ENCODE measurements at places on chromosomes 7 and 10.

DNA sequence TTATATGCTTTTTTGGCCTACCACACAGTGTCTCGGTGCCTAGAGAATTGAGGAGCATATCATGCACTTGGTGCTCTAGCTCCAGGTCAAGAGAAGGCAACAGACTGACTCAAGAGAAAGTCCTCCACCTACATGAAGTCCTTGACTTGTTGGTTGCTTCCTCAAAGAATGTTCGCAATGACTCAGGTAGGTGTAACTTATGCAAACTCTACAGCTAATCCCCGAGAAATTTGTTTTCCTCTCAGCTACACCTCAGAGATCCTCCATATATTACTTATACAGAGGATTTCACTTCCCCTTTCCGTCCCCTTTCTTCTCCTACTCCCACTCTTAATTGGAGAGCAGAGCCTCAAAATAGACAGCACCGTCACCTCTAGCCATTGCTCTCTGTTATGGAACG, 1013.1 kb downstream of the KCNMA1 start:
- DNase-seq = no peak

DNA sequence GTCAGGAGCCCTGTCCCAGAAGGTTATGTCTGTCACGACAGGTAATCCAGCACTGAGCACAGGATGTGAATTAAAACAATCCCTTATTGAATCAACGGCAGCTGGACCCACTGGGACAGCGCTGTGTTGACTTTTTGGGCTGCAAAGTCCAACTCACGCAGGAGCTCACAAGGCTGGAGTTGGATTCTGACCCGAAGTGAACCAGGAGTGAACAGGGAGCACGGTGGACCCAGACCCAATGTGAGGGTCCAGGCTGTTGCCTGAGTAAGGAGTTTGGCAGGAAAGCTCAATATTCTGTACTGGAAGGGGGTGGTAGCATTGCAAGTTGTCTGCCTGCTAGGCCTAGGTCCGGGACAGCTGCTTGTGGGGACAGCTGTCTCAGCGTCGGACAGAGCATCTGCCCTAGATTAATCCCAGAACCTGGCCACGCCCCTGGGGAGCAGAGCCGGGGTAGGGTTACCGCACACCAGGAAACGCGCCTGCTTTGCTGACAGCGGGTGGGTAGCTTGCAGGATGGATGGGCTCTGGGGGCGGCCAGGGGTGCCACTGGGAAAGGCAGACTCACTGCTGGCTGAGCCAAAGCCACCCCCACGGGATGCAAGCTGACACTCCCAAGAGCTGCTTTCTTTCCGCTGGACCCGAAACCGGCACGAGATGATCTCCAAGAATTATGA, 24.0 kb downstream of the COL26A1 start:
- no peak for DNase-seq

- DNase-seq = no peak
Observed at GRCh38 chr10:72173619-72174296, 42.1 kb upstream of the ANAPC16 start.

GRCh38 chr7:73452999-73453635, 19.5 kb downstream of the FZD9 start:
- DNase-seq = no peak

GRCh38 chr10:117047947-117048346, 43.0 kb upstream of the SHTN1 start:
- no peak for DNase-seq

GRCh38 chr10:69181433-69181832, 1.4 kb downstream of the SUPV3L1 start:
- no peak for DNase-seq

GRCh38 chr7:100888988-100889750, at the start of gene UFSP1:
Gene UFSP1 (minus strand): TSS chr7:100889715. CDS start chr7:100889271, 444 bp downstream.
- no peak for DNase-seq

GRCh38 chr10:91700788-91701444, 68.0 kb upstream of the PPP1R3C start:
- DNase-seq = no peak

GRCh38 chr10:103921750-103922195, 3.8 kb upstream of the STN1 start:
- DNase-seq = no peak

GRCh38 chr10:77552252-77552651, 85.4 kb downstream of the KCNMA1 start:
- DNase-seq = no peak

- no peak for DNase-seq
Observed at GRCh38 chr10:81724431-81724830, 150.6 kb upstream of the NRG3 start.

DNA sequence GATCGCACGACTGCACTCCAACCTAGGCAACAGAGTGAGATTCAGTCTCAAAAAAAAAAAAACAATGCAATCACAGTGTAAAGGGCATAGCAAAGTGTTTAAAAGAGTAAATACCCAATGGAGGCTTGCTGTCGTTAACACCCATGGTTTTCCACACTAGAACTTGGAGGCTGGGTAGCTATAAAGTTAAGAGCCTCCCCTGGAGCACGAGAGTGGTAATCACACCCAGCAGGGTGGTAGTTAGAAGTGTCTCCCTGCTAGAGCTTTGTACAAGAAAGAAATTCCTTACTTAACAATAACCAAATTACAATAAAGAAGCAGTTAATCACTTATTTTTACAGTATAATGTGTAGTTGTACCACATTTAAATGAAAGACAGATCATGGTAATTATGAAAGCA, 1078.9 kb downstream of the NRG3 start:
- no peak for DNase-seq

GRCh38 chr7:30366606-30367005, 82.2 kb downstream of the ZNRF2 start:
- DNase-seq = no peak

DNA sequence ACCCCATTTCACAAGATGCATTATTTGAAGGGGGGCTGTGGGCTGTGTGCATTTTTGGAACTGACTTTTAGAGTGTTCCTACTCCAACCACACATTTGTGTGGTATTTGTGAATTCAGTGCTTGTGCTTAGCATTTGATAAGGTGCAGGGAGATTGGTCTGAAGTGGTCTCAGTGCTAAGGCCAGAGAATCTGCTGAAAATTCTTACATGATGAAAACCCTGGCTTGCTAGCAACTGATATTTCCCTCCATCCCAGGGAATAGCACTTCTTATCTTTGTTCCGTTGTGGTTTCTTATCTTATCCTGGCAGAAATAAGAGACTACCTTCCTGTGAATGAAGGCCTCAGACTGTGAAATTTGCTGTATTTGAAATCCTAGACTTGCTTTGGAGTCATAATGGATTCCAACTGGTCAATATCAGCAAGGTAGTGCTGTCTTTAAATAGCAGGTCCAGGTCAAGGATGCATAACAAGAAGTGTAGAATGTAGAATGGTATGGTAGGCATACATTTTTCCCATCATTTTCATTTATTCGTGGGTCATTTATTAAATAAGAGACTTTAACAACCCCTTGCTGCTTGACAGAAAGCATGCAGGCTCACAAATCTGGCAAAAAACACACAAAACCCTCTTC, 986.9 kb downstream of the REEP3 start:
- no peak for DNase-seq

GRCh38 chr10:7634142-7634894, 32.4 kb downstream of the ITIH5 start:
- DNase-seq = no peak

DNA sequence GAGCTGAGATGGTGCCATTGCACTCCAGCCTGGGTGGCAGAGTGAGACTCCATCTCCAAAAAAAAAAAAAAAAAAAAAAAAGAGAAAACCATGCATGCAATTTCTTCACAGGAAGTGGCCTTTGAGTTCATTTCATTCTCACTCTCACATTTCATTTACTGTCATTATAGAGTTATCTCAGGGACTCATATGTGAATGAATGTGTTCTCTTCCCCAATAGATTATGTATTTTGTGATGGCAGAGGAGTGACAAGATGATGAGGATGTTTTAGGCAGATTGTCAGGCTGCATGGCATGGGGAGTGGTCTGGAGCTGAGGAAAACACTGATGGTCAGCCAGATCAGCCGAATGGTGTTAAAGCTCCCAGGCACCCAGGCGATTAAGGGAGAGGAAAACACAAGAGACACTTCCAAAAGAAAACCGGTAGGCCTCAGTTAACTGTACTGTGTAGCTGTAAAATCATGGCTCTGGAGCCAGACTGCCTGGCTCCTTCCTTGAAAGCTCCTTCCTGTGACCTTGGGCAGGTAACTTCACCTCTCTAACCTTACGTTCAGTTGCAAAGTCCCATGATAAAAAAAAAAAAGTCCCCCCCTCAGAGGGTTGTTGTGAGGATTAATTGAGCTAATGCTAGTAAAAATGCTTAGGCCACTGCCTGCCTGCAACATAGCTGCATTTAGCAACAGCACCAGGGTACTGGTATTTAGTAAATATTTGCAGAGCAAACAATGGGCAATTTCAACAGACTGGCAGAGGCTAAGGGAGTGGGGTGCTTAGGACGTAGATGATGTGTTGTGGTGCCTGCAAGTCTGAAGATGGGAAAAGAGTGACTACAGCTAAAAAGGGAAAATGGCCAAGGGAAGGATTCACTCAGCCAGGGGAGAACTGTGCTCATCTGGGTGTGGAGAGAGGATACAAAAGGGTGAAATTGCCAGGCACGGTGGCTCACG, 6.9 kb downstream of the FRAT2 start:
- no peak for DNase-seq

- DNase-seq = no peak
Observed at GRCh38 chr10:119391440-119392251, 150.9 kb downstream of the RGS10 start.

DNA sequence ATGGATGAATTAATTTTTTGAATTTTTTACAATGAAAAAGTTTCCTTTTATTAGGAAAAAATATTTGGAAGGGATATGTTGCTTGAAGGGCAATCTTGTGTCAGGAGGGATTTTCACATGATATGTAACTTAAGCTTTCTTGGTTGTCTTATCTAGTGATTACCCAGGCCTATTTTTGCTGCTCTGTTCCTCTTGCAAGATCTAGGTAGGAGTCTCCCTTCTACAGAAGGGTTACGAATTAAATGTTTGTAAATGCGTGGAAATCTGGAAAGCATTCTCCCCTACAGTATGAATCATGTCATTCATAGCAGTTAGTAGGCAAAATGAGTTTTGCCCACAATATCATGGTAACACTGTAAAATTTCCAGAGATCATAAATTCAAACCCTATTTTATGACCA, 57.7 kb upstream of the CDK14 start:
- no peak for DNase-seq

- no peak for DNase-seq
Observed at GRCh38 chr7:38881015-38881414, 28.0 kb downstream of the VPS41 start.

GRCh38 chr7:100897772-100898454, 2.2 kb upstream of the ACHE start:
- DNase-seq = no peak

- no peak for DNase-seq
Observed at GRCh38 chr7:85823396-85824080, 636.7 kb upstream of the SEMA3D start.
